ENCODE measurements at places on chromosomes 2 and 18.

- no peak for DNase-seq
Observed at GRCh38 chr2:196277002-196277401, 105.6 kb upstream of the STK17B start.

GRCh38 chr18:23838233-23838632, 149.0 kb downstream of the LAMA3 start:
- no peak for DNase-seq

DNA sequence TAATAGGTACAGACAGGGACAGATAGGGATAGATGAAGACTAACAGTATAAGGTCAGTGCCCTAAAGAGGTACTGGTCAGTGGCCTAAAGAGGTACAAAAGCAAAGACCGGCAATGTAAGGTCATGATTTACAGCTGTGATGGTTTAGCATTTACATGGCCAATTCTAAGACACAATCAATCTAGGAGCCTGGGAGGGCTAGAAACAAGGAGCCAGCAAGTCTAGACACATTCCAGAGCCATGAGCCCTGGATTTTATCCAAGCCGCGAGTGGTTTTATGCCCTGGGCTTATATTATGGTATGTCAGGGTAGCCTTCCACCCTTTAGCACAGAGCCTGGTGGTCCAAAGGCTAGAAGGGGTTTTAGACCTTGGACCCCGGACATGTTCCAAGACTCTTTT, 124.2 kb downstream of the CBLN2 start:
- no peak for DNase-seq

DNA sequence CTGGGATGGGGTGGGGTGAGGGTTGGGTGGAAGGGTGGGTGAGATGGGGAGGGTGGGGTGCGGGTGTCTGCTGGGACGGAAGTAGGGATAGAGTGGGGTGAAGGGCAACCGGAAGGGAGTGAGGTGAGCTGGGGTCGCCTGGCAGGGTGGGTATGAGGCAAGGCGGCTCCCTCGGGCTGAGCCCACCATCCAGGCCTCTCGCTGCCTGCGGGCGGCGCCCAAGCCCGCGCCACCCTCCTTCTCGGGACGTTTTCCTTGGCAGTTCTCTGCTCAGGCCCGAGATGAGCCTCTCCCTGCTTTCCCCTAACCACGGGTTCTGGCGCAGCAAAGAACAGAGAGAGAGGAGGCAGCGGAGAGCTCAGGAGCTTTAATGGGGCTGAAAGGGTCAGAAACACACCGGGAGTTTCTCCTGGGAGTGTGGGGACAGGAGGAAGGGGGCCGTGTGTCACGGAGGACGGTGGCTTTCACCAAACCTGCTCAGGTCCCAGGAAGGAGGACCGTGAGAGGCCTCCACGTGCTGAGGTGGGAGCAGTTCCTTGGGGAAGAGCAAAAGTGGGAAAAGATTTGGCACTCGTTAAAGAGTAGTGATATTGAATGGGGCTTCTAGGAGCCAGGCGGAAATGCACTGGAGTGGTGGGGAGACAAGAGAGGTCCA, 4.1 kb downstream of the FEV start:
- DNase-seq, result no peak

DNA sequence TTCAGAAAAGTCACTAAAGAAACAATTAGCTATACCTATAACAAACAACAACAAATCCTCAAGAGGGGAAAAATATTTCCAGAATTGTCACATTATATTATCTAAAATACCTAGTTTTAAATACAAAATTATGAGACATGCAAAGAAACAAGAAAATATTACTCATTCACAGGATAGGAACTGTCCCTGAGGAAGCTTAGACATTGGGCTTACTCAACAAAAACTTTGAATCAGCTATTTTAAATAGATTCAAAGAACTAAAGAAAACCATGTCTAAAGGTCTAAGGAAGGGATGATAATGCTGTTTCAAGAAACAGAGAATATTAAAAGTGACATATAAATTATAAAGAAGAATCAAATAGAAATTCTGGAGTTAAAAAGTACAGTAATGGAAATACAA, 131.9 kb upstream of the ZNF516 start:
- DNase-seq, result no peak

DNA sequence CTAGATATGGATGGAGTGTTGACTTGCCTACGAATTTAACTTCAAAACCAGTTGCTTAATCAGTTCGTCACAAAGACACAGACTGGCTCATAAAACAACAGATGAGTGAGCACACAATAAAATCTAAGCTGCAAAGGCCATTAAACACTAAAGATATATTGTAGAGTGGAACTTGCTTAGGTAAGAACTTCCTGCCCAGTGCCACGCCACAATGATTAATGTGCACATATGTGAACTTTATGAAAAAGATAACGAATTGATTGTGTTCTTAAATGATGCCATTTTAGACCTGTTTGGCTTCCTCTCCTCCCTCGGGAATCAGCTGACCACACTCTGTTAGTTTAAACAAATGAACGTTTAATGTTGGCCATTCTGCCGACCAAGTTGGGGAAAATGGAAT, 2031.3 kb upstream of the CELF4 start:
- no peak for DNase-seq

GRCh38 chr2:53202063-53202462, 565.5 kb upstream of the CHAC2 start:
- peak; percentile 83 for DNase-seq

GRCh38 chr18:35489913-35490490, 7.8 kb downstream of the INO80C start:
- no peak for DNase-seq

GRCh38 chr2:550860-551567, 126.2 kb downstream of the TMEM18 start:
- no peak for DNase-seq

All from NCI-H226 (cell line).